Progenitor cell of endocrine pancreas (in vitro differentiated cells): ENCODE measurements at places on chromosomes 16 and 17.

DNA sequence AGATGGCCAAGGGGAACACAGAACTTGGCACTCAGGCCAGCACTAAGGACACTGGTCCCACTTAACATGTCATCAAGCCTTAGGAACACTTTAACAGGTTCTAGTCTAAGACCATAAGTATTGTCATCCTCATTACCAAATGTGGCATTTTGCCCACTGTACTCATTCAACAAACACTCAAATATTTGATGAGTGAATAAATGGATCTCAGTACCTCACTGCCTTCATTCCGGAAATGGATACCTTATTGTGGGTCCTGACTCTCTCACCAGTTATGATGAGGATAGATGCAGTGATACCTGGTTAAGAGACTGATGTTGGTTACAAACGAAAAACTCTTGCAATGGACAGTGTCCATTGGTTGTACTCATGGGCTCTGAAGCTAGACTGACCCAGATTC is 455.2 kb upstream of the DYNLRB2 start:
- DNase-seq: no peak

DNA sequence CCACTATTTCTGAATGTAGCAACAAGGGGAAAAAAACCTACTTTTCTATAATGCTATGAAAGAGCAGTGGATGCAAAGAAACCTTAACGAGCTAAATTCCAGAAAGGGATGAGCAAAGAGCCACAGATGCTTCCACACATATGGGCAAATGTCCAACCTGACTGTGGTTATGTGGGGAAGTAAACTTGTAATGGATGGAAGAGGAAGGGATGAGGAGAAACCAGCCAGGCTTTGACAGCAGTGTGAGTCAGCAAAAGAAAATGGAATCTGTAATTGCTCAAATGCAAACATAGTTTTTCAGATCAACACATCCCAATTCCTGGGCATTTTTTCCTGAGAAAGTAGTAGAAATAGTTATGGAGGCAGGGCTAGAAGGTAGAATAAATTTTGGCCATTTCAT is 204.8 kb upstream of the CPHXL start:
- DNase-seq: no peak

GRCh38 chr16:65414284-65414984 is 292.6 kb upstream of the CDH11 start:
- DNase-seq: no peak

DNA sequence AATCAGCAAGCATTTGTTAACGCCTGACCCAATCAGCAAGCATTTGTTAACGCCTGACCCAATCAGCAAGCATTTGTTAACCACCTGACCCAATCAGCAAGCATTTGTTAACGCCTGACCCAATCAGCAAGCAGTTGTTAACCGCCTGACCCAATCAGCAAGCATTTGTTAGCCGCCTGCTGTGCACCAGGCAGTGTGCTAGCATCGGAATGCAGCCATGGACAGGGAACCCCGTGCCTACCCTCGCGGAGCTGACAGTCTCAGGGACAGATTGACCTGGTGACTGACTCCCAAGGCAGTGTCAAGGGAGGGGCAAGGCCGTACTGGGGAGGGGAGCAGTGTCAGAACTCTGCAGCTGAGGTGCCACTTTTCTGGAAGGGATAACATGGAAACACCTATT is 66.9 kb downstream of the ABR start:
- DNase-seq: no peak
